Dorsolateral prefrontal cortex (tissue), 122 donors: ENCODE measurements at places on chromosomes 5 and 9.

GRCh38 chr9:127078336-127078735, 44.1 kb downstream of the ANGPTL2 start:
- no peak for DNase-seq

DNA sequence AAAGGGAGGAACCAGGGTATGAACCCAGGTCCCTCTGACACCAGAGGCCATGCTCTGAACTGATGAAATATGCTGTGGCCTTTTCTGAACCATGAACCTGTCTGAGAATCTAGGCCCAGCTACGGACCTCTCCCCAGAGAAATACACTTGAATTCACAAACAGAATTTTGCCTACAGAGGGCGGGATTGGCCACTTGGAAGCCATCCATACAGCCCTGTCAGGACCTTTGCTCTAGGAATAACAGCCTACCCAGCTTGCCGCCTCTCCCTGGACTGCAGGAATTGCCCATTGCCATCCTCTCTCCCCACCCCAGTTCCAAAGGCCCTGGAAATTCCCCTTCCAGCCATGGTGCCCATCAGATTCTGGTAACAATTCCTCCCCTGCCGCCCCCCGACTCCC, 26.6 kb downstream of the MORN5 start:
- DNase-seq, result no peak

DNA sequence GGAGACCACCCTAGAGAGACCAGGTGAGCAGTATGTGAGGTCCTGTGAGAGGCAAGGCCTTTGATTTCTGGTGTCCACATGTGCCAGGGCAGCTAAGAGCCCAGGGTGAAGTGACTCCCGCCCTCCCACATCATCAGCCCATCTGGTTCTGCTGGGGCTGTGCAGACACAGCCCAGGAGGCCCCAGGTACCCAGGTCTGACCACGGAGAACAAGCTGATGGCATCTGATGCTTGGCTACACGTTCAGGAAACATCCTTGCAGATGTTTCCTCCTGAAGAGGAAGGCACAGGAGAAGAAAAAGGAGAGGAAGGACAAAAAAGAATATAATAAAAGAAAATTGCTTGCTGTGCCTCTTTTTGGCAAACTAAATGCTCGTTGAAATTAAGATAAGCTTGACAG, 225.8 kb downstream of the PAX5 start:
- no peak for DNase-seq

- no peak for DNase-seq
Observed at GRCh38 chr9:126980231-126980630, 65.6 kb downstream of the RALGPS1 start.

- DNase-seq, result no peak
Observed at GRCh38 chr9:37990404-37991015, 78.5 kb downstream of the SHB start.

GRCh38 chr9:84858364-84858763, 188.8 kb downstream of the NTRK2 start:
- DNase-seq, result no peak

GRCh38 chr9:81521892-81522291, 167.5 kb downstream of the TLE1 start:
- DNase-seq, result no peak

- DNase-seq, result no peak
Observed at GRCh38 chr5:152170350-152170749, 234.7 kb downstream of the NMUR2 start.

GRCh38 chr5:51225789-51226742, 157.2 kb upstream of the ISL1 start:
- no peak for DNase-seq

- DNase-seq, result no peak
Observed at GRCh38 chr5:128254789-128255188, 171.2 kb downstream of the SLC12A2 start.

- DNase-seq, result no peak
Observed at GRCh38 chr5:43332401-43332800, 19.2 kb upstream of the HMGCS1 start.
